ENCODE measurements at places on chromosomes 11 and 22.

DNA sequence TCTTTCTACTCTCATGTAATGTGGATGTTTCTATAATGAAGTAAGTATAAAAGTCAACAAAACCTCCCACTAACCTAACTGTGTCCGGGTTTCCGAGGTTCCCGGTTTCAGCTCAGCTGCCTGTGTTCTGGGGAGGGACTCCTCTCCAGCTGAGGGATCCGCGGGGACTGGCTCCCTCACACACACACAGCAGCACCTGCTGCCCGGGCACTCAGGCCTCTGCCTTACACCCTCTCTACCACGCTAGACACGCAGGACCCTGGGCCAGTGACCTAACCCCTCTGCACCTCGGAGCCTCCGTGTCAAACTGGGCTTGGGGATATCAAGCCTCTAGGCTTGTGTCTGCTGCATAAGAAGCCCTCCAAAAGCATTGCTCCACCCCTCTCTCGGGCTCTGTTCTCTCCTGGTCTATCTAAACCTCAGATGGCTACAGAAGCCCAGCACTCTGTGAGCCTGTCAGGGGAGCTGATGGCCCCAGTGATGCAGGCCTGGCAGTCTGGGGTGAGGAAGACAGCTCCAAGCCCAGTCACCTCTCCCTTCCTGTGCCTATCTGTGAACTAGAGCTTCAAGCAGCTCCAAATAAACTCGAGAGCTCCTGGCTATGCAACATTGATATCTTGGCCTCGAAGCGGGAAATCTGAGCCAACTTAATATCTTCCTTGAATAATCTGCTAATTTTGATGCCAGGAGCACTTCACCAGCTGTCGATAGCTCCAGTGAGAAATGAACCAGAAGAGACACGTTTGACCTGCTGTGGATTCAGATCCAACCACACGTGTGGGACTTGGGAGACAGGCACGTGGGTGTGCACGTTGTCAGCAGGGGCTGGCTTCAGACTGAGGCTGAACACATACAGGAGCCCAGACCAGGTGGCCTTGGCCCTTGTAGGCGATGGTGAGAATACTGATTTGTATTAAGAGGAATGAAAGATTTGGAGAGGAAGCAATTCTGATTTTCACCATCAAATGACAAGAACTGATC, 232.7 kb upstream of the B3GAT1 start:
- DNase-seq = no peak

GRCh38 chr11:127050186-127050585, 49.6 kb upstream of the KIRREL3 start:
- no peak for DNase-seq

DNA sequence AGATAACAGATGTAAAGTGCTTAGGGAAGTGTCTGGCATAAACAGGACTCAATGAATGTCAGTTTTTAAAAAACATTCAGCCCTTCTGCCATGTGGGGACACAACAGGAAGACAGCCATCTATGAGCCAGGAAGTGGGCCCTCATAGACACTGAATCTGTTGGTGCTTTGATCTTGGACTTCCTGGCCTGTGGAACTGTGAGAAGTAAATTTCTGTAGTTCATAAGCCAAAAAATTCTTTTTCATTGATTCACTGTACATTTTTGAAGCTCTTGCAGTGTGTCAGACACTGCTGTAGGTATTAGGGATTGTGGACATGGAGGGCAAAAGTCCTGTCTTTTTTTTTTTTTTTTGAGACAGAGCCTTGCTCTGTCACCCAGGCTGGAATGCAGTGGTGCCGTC, 188.6 kb downstream of the HIPK3 start:
- no peak for DNase-seq

- DNase-seq = no peak
Observed at GRCh38 chr22:38864361-38865191, 7.4 kb downstream of the CBX6 start.

- no peak for DNase-seq
Observed at GRCh38 chr11:42311514-42311913, 852.1 kb upstream of the LRRC4C start.

DNA sequence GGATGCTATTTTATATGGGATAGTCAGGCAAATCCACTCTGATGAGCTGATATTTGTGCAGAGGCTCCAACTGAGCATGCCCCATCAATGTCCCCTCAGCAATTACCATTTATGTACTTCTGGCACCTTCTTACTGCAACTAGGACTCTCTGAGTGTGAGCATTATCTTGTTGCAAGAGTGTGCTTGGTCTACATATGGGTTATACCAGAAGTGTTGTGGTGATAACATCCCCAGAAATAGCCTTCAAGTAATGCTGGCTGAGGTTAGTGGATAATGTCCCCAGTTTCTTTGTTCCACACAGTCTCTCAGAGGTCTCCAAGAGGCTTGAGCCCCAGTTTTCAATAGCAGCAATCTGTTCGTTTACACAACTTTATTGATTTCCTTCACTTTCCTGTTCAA, 408.6 kb downstream of the JRKL start:
- no peak for DNase-seq

GRCh38 chr11:1988667-1989317, 8.8 kb downstream of the H19 start:
- no peak for DNase-seq

GRCh38 chr11:77559686-77560401, 29.9 kb upstream of the AQP11 start:
- no peak for DNase-seq

DNA sequence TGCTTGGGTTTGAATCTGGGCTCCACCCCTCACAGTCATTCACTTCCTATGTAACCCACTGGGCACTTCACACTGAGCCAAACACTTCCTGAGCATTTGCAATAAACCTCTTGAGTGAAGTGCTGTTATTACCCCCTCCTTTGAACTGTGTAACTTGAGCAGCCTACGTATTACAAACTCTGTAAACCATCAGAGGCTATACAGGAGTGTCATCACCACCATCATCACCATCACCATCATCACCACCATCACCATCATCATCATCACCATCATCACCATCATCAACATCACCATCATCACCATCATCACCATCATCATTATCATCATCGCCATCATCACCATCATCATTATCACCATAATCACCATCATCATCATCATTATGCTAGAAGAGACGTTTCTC, 18.4 kb downstream of the RTL6 start:
- no peak for DNase-seq

DNA sequence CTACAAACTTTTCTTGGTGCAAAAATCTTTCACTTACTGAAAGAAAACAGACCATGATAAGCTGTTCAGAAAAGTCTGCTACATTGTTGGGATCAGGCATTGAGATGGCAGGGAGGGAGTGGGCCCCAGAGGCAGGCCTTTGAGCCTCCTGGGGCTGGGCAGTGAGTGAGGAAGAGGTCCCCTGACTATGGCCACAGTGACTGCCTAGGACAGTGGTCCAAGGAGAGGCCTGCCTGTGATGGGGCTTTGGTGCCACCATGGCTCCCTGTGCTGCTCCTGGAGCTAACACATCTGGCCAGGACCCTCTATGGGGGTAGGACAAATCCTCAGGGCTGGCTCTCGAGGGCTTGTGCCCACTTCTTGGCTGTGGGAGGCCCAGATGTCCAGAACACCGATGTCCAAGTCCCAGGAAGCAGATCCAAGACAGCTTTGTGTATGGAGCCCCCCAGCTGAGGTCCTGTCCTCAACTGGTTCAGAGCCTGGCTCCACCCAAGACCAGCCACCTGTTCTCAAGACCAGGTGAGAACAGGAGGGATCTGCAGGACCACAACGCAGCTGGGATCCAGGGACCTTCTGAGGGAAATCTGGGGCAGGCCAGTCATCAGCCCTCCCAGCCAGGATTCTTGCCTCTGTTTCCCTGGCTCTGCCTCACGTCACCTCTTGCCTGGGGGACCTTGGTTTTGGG, 36.9 kb downstream of the PPM1F start:
- no peak for DNase-seq

DNA sequence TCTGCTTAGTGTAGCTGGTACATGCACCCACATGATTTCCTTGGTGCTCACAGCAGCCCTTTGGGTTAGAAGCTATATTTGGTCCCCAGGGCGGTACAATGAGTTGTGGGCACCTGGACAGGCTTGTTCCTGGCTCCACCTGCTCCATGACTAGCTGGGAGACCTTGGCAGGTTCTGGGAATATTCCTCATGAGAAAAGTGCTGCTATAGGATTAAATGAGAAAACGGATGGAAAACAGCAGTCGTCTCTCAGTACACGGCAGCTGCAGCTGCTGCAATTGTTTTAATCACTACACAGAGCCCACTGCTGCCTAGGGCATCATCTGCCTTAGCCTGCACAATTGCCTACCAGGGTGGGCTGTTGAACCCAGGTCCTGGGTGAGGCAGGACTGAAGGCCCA, 424.5 kb upstream of the B3GAT1 start:
- DNase-seq = no peak

DNA sequence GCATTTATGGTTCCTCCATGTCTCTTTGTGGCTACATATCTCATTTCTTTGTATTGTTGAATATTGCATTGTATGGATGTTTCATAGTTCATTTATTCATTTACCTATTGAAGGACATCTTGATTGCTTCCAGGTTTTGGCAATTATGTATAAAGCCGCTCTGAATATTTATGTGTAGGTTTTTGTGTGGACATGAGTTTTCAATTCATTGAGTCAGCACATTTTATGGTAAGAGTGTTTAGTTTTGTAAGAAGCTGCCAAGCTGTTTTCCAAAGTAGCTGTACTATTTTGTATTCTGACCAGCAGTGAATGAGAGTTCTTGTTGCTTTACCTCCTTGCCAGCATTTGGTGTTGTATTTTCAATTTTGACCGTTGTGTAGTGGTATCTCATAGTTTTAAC, 39.2 kb downstream of the KDM2A start:
- no peak for DNase-seq

DNA sequence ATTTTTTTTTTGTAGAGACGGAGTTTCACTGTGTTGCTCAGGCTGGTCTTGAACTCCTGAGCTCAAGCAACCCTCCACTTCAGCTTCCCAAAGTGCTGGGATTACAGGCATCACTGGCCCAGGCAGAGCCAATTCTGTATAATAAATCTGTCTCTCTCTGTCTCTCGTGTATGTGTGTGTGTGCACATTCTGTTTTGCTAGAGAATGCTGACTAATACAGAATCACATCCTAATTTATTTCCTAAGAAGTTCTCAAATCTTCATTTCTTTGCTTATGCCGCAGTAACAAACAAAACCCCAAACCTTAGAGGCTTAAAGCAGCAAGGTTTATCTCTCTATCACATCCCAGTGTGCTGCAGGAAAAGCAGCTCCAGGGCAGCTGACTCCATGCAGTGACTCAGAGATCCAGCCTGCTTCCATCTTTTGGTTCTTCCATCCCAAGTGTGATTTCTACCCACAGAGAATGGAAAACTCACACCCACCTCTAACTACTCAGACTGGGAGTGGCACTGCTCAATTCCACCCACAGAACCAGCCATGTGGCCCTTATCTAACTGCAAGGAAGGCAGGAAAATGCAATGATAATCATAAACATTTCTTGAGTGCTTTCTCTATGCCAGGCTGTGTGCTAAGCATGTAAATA, 35.1 kb upstream of the LRRC10B start:
- no peak for DNase-seq

DNA sequence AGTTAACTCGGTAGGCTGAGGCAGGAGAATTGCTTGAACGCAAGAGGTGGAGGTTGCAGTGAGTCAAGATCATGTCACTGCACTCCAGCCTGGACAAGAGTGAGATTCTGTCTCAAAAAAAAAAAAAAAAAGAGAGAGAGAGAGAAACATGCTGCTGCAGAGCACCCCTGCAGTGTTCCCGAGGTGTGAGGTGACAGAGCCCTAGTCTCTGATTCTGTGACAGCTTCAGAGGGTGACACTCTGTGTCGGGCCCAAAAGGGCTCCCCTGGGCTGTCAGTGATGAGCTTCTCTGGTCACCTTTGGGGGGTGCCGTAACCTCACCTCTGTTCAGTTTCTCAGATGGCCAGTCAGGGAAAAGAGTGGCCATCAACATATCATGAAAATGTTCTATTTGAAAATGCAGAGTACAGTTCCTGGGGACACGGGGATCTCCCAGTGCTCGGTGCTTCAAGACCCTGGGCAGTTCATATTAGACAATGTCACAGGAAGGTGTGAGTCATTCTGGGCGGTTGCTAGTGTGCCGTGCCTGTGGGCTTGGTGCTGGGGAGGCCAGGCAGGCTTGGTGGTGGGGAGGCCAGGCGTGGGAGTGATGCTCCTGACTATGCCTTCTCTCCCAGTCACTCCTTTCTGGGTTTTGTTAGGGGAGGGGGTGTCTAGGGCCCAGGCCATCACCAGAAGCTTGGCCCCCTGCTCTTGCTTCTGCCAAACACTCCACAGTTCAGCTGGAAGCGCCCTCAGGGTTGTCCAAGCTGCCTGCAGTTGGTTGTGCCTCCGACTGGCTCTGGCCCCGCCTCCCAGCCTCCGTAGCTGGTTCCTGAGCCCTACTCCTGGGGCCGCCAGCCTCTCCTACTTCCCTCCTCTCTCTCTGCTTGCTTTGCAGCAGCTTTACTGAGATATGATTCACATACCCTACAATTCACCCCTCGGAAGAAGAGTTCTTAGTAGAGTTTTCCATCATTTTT, 52.5 kb upstream of the CLDN5 start:
- DNase-seq = peak; percentile 34

GRCh38 chr11:33366918-33367317, 109.7 kb downstream of the HIPK3 start:
- DNase-seq = no peak

- no peak for DNase-seq
Observed at GRCh38 chr22:37552524-37553163, 7.6 kb upstream of the CDC42EP1 start.

- no peak for DNase-seq
Observed at GRCh38 chr11:46363455-46364005, 16.3 kb downstream of the DGKZ start.

DNA sequence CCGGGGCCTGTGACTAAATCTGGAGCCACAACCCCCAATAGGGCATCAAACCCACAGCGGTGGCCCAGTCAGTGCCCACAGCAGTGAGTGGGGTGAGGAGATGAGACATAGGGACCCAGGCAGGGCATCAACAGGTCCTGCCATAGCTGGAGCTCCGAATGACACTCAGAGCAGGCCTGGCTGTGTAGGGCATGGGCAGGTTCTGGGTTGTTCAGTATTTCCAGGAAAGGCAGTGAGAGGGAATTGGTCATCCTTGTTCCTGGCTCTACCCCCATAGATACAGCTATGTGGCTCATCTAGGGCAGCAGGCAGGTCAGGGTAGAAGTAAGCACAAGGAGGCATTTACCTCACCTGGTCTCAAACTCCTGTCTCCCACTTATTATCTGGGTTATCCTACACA, 126.6 kb downstream of the BUD13 start:
- DNase-seq = no peak

DNA sequence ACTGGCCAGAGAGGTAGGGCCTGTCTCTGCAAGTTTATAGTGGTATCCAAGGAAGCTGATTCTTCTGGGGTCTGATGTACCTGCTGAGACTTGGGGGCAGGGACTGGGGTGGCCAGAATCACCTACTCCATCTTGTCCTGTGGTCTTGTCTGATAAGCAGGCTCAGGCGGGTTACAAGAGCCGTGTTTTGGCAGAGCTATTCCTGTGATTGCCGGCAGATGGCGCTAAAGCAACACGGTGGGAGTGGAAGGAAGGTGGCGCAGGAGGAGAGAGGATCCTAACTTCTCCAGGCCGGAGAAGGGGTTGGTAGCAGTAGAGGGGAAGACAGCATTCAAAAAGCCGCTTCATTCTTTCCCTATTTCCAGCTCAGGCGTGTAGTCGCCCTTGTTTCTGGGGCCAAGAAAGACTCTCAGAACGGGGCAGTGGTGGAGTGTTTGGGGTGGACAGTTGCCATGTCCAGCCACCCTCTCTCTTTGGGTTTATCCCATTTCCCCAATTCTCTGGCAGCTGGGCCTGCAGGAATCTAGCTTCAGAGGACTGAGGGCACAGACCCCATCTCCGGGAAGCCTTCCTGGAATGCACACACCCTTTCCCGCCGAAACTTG, 15.1 kb downstream of the CHRM1 start:
- DNase-seq = peak; percentile 68

GRCh38 chr22:32333769-32334659, 23.7 kb upstream of the RFPL3 start:
- no peak for DNase-seq
